ENCODE measurements at places on chromosomes 2 and 18. TPM values are rescaled to one million over a fixed set of nuclear protein-coding genes. Genes with fewer than 3 reads are reported as not detected.

The POTEC gene
- not detected for total RNA-seq

The CRYBA2 gene
- not detected for total RNA-seq

The SCN3A gene
- 4.3 TPM for total RNA-seq

The PRADC1 gene
- total RNA-seq, result 27.7 TPM

DNA sequence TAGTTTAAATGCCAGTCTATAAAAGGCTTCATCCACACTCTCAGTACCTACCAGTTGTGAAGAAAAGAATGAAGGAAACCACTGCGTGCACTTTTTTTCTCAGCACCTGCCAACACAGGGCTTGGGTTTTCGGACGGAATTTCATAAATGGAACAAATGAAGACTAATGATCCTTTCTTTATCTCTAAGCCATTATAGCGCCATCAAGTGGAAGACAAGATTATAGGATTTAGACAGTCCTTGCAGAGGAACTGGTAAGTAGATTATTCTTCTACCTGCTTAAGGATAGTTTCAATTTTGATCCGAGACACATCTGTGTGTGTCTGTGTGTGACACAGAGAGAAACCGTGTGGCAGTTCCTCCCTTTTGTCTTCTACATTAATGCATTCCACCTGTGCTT lies 245.6 kb downstream of the NRXN1 start:
- H3K36me3 ChIP-seq, result no peaks in the 10 kb centered on the region
- no peak for DNase-seq
- H3K27ac ChIP-seq, result no peak overlapping the region
- H3K27me3 ChIP-seq, result no peaks in the 10 kb centered on the region
- H3K4me1 ChIP-seq, result peaks cover 17% of the 10 kb centered on the region
